Endothelial cell (in vitro differentiated cells): ENCODE measurements at places on chromosomes 7 and 10. TPM values are rescaled to one million over a fixed set of nuclear protein-coding genes. Genes with fewer than 3 reads are reported as not detected.

DNA sequence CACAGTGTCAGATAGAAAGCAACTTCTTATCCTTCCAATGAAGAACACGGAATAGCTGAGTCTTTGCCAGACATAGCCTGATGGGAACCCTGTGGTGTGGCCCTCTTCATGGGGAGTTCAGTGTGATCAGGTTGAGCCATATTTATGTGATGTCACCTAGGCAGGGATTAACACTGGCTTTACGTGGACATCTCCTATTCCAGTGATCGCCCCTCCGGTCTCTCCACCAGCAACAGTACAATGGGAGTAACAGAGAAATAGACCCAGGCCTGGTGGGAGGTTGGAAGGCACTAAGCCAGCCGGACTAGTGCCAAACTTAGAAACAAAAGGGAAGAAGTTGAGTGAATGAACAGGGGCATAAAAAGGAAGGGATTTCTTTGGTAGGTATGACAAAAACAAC lies 358.1 kb downstream of the PRPF18 start:
- no peak for DNase-seq

- no peak for DNase-seq
Observed at GRCh38 chr7:30674876-30675275, 7.4 kb downstream of the CRHR2 start.

DNA sequence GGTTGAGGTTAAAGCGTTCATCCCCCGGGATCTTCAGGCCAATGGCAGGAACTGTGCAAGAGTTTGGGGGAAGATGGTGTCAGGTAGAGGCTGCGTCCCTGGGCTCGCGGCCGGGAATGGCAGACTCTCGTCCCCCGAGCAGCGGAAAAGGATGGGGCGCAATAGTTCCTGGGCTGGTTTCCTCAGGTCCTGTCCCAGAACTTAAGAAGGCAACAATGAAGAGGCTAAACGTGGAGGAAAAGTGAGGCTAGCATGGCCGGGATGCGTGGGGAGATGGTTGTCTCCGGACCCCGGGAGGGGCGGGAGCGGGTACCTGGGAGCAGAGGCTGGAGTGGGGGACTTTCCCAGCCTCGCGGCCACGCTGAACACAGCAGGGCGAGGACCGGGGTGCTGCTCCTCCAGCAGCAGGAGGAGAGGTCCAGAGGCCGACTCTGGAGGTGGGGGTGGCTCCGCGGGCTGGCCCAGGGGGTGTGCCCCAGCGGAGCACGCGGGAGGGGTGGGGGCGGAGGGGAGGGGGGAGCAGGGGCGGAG lies 882 bp downstream of the IRF5 start:
- DNase-seq: no peak

IL6 gene
- not detected for total RNA-seq

TAC1 gene
- total RNA-seq: 9.1 TPM

ABCC2 gene
- 1.9 TPM for total RNA-seq

GRCh38 chr7:41268878-41269277 lies 434.0 kb downstream of the INHBA start:
- DNase-seq: no peak

- DNase-seq: no peak
Observed at GRCh38 chr7:73682745-73683055, 553 bp downstream of the DNAJC30 start.

DNA sequence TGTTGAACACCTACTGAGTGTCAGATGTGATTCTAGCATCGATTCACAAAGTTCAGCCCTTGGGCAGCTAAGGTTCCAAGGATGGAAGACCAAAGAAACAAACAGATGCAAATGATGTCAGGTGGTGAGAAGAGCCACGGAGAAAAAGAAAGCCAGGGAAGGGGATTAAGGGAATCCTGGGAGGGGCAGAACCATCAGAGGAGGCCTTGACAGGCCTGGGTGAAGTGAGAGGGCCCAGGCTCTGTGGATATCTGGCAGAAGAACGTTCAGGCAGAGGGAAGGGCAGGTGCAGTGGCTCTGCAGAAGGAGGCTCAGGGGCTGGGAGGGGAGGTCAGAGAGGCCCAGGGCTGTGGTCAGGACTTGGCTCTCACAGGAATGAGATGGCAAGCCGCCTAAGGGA lies 90.4 kb downstream of the C10orf105 start:
- DNase-seq: no peak

DNA sequence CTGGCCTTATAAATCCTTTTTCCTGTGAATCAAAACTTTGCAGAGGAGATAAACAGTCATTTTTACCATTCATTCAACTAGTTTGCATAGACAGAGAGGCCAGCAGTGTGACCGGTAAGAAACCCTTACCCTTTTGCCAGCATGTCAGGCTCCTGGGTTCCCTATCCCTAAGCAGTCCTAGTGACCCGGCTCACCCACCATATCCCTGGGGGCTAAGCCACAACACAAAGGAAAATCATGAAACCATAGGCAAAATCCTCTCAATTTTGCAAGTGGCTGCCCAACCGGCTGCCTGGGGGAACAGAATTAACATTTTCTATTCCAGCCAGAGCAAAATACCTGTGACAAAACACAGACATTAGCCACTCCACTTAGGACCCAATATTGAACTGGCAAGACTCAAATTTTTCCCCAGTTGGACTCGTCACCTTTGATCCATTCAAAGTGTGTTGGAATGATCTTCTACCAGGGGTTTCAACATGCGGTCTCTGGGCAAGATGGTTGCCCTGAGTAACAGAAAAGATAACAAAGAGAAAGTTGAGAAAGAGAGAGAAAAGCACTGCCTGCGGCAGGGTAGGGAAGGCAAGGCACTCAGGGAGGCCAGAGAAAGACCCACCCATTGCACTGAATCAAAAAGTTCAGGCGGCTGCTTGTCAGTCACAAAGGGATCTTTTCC lies 174.8 kb upstream of the NAMPT start:
- no peak for DNase-seq

DNA sequence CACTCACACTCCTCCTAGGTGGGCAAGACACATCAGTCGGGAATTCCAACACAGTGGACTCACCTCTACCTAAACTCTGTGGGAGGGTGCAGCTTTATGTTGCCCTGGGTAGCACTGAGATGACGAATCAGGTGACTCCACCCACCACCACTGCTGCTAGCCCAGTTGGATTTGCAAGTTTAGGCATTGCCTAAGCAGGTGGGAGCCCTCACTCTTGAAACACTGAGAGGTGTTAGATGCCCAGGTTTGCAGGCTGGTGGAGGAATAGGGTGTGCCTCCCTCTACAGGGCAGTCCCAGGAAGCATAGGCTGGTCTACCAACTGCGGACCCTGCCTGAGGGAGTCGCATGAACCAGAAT lies 708.9 kb downstream of the POM121L12 start:
- no peak for DNase-seq

DNA sequence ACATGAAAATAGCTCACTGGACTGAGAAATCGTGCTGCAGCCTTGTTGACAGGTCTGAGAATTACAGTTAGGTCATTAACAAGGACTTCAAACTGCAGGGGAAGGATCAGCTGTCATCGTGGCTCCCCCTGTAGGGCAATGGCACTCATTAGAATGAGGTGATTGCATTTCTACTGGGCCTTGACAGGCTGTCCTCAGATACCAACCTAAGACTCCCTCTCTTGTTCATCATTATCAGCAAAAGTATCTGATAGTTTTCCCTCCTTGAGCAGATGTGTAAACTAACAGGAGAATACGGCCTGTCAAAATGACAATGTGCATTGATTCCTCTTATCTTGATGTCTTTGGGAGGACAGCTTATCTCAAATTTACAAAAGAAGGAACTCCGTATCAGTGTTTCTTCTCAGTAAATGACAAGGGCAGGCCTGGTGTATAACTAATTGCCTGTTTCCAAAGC lies 648.5 kb upstream of the LRRN3 start:
- DNase-seq: peak; percentile 71

GRCh38 chr7:17680026-17680425 lies 260.3 kb downstream of the SNX13 start:
- no peak for DNase-seq

GRCh38 chr7:75738975-75739795 lies 444 bp upstream of the HIP1 start:
- DNase-seq: peak; percentile 100

GRCh38 chr7:149284343-149284742 lies 22.3 kb downstream of the ZNF783 start:
- no peak for DNase-seq

- DNase-seq: no peak
Observed at GRCh38 chr10:1932692-1933094, 195.4 kb upstream of the ADARB2 start.

DNA sequence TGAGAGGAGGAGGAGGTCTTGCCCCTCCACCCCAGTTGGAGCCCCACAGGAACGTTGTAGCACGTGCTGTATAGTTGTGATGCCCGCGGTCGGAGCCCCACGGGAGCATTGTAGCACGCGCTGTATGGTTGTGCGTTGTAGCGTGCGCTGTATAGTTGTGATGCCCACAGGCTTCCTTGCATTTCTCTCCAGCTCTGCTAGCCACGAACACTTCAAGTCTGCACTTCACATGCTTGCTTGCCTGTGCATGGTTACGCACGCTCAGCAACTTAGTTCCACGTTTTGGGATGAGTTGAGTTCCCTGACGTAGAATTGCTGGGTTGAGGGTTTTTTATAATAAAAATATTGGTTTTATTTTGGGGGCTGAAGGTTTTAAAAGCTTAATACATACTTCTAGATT lies 41.6 kb downstream of the DNAJB6 start:
- no peak for DNase-seq

DNA sequence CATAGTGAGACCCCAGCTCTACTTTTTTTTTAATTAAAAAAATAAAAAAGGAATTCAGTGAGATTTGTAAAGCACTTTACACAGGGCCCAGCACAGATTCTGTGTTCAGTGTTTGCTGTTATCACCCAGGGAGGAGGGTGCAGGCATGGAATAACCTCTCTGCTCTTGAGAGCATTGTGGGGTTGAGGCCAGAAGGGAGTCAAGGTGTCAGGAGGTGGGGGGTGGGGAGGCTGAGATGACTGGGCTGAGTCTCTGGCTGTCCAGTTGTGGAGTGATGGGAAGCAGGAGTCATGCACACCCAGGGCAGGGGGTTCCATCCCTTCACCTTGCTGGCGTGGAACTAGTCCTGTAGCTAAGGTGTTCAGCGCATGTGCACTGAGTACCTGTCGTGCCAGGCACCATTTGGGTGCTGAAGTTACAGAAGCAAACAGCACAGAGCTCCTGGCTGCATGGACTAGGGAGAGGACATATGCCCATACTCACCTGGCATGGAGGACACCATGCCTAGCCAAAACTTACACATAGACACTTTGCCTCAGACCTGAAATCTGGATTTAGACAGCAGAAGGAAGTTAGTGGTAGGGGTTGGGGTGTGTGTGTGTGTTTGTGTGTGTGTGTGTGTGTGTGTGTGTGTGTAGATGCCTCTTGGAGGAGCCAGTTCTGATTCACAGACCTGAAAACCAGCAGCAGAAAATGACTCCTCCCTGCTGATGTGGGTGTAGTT lies 69.2 kb upstream of the LRRC4 start:
- no peak for DNase-seq

- no peak for DNase-seq
Observed at GRCh38 chr10:8069108-8069507, 14.6 kb downstream of the GATA3 start.

- DNase-seq: no peak
Observed at GRCh38 chr10:48476279-48476982, 128.4 kb downstream of the ARHGAP22 start.

DNA sequence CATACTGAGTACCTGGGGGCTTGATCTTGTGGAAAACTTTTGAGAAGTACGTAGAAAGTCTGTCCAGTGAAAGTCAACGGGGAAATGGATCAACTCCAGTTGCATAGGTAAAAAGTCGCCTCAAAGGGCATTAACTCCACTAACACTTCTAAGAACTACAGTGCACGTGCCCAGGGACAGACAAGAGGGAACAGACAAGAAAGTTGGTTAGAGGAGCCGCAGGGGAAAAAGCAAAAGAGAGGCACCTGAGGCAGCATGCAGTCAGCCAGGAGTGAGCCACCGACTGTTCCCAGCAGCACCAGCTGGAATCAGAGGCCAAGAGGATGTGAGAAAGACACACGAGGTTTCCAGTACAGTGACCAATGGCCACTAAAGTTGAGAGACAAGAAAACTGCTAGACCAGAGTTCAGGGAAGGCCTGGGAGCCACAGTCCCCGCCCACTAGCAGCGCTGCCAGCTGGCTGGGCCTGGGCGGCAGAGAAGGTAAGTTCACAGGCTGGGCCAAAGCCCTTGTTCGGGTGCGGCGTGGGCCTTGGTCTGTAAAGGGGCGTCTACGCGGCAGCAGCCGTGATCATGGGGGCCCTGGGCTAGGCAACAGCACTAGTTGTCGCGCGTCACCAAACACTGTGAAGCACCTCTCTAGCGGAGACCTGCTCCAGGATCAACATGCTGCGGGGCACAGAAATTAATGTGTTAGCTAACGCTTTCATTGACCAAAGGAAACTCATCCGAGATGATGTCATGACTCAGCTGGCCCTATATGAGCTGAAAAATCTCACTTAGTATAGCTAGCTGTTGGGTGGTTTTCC lies 14.0 kb downstream of the ITGB1 start:
- DNase-seq: no peak

- no peak for DNase-seq
Observed at GRCh38 chr7:114916261-114916892, 5.5 kb upstream of the MDFIC start.

OR6V1 gene
- not detected for total RNA-seq

KLLN gene
- 0.74 TPM for total RNA-seq
